ENCODE measurements at places on chromosomes 2 and 18. TPM values are rescaled to one million over a fixed set of nuclear protein-coding genes. Genes with fewer than 3 reads are reported as not detected.
A peak's percentile ranks its signal among the peaks of the same experiment; 100 is the strongest.

Gene AUP1
- total RNA-seq, result 99.5 TPM

Gene RTKN
- total RNA-seq, result 88.7 TPM

Gene POMC
- 0.29 TPM for total RNA-seq

Gene TMEM17
- total RNA-seq, result 0.91 TPM

Gene VWC2L
- total RNA-seq, result 0.15 TPM

Gene MEP1B
- total RNA-seq, result not detected

Gene EGR4
- not detected for total RNA-seq

Gene C2orf80
- total RNA-seq, result not detected

Gene AQP4
- total RNA-seq, result not detected

- no peak for DNase-seq
Observed at GRCh38 chr2:151048331-151049054, 213.2 kb downstream of the RBM43 start.

- no peak for DNase-seq
Observed at GRCh38 chr2:222545823-222546795, 109.8 kb downstream of the FARSB start.

DNA sequence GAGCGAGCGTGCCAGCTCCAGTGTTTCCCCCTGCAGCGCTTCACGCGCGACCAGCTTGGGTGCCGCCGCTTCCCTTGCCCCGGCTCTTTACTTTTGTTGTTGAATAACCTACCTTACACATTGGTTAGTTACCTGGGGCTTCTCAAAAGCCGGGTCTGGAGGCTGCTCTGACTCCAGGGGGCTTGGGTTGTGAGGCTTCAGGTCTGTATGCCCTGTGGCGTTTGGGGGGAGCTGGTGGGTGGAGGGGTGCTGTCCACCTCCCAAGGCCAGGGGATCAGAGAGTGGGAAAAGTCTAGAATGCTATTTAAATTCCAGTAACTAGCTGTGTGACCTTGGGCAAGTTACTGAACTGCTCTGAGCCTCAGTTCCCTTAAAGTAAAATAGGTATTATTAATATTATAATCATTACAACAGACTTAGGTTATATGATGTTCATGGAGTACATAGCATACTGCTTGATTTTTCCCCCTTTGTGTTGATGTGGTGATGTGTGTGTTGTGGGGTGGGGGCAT is 770 bp downstream of the LYPD6B start:
- DNase-seq, result no peak

- no peak for DNase-seq
Observed at GRCh38 chr2:211157211-211157610, 600.8 kb downstream of the CPS1 start.

DNA sequence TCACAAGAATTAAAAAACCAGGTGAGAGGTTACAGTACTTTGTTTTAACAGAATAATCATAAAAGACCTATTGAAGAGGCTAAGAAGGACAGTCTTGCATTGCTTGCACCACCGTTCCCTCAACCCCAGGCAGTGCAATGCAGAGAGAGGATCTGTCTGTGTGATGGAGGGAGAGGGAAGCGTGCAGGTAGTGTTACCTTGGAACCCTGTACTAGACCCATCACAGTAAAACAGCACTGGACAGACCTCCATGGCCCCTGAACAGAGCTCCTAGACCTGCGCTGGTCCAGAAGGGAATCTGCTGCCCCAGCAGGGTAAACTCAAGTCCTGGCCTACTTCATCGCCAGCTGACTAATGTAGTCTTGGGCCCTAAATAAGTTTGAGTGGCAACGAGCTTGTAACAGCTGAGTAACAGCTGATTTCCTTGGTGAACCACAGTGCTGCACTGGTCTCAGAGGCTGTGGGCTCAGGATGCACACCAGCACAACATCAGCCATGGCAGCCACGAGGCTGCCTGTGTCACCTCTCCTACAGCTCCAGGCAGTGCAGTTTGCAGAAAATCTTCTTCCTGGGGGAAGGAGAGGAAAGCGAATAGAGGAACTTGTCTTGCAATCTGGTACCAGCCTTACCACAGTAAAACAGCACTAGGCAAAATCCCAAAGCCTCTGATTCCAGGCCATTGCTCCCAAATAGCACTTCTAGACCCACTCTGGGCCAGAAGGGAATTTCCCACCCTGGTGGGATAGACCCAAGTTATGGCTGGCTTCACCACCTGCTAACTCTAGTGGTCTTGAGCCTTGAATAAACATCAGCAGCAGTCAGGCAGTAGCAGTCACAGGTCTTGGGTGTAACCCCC is 417.2 kb downstream of the CDH7 start:
- DNase-seq, result no peak

GRCh38 chr2:82172483-82172882 is 1867.9 kb upstream of the LRRTM1 start:
- no peak for DNase-seq

DNA sequence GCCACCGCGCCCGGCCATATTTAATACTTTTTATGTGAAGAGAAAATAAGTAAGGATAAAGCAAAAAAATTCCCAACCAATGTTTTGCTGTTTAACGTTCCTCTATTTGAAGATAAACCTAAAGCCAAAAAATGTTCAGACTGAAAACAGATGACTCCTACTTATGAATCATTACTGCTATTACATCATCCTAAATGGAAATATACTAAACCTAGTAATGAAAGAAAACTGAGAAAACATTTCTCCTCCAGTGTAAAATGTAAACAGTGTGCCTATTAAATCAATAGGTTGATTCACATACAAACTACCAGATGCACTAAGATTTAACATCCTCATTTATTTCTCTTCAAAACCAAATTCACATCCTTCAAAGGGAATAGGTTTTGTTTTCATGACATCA is 43.5 kb downstream of the CWC22 start:
- no peak for DNase-seq

DNA sequence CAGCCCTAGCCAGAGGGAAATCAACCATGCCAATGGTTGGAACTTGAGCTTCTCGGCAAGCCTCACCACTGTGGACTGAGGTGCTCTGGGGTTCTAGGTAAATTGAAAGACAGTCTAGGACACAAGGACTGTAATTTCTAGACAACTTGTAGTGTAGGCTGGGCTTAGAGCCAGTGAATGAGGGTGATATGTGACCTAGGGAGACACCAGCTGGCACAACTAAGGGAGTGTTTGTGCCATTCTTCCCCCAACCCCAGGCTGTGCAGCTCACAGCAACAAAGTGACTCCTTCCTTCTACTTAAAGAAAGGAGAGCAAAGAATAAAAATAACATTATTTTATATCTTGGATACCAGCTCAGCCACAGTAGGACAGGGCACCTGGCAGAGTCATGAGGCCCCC is 1690.7 kb upstream of the TMEFF2 start:
- no peak for DNase-seq

- no peak for DNase-seq
Observed at GRCh38 chr2:119319593-119319992, 47.0 kb downstream of the C2orf76 start.

DNA sequence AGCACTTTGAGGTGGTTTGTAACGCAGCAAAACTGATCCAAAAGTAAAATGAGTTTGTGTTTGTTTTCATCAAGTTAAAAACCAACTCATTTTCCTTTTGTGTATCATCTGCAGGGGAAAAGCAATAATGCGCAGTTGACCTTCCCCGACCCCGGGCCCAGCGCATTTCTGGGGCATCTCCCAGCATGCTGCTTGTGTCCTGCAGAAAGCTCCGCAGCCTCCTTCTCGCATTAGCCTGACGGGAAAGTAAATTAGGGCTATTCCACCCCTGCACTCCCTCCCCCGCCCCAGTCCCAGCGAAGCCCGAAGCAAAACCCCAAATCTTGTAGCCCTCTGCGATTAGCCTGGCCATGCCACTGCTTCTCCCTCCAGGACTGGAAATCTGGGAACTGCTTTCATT is 82.0 kb upstream of the PPM1B start:
- DNase-seq, result no peak

DNA sequence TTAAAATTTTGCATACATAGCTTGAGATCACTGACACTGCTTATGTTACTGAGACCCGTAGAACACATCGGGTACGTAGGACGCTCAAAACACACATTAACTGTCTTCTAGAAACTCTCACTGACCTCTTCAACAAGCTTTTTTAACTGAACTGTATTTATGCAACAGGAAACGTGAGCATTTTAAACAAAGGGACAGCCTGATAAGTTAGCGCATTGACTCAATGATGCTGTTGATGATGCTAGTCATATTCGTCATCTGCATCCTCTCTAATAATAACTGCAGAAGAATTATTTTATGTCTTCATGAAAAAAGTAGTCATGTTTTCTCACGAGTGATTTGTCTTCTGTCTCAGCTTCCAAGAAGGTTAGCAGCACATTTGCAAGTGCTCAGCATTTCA is 824.0 kb downstream of the DCDC2C start:
- DNase-seq, result no peak

DNA sequence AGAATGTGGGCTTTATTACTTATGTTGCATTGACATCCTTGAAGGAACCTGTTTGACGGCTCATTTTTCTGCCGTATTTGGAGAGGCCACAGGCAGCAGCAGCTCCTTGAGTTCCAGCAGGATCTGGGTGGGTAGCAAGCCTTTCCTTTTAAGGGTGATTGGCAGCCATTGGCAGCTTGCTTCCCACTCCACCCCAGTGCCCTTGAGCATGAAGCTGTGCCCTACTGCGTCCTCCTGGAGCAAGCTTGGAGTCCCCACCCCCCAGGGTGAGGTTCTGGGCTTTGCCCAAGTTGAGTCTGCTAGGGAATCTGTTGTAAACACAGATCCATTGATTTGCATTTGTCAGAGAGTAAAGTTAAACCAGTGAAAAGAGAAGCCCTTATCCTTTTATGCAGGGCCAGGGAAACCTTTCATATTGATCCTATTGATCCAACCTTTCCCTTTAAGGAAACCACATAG is 9.2 kb downstream of the ONECUT2 start:
- peak; percentile 26 for DNase-seq

DNA sequence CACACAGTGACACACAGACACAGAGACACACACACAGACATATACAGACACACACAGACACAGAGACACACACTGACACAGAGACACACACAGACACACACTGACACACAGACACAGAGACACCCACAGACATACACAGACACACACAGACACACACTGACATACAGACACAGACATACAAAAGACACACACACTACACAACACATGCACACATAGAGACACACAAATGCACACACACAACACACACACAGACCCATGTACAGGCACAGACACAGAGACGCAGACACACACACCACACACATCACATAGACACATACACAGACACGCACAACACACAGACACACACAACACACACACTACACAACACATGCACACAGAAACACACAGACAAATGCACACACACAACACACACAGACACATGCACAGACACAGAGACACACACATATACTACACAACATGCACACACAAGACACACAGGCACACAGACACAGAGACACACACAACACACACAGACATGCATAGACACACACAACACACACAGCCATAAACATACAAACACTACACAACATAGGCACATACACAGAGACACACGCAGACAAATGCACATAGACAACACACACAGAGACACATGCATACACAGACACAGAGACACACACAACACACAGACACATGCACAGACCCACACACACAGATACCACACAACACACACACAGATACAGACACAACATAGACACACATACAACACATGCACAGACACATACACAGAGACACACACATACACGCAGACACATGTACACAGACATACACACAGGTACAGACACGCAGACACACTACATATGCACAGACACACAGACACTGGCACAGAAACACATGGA is 120.5 kb downstream of the BCL2 start:
- DNase-seq, result no peak

DNA sequence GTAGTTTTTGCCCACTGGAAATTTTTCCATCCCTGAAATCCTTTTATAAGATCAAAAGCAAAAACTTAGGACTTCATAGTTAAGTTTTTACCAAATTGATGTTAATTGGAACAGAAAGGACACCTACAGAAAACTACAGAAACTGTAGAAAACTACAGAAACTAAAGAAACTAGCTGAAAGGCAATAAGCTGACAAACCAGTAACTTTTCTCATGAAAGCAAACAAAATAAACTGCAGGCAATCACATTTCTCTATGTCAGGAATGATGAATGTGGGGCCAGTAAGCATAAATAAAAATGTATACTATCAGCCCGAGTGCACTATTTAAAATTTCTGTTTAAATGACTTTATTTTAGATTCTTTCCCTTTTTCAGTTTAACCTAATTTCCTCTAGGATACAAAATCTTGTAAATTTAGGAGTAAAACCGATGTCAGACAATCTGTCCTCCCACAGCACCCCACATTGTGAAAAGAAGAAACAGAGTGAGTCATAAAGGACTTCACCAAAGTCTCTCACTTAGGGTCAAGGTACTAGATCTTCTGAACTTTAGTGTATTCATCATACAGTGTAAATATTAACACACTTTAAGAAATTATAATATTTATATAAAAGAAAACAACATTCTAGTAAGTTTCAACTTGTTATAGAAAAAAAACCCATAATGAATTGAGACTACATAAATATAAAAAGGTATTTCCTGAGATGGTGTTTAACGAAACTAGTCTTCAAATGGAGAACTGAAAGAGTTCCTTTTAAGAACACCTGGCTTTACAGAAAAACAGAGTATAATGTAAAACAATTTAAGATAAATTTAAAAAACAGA is 46.6 kb downstream of the USP40 start:
- DNase-seq, result no peak

DNA sequence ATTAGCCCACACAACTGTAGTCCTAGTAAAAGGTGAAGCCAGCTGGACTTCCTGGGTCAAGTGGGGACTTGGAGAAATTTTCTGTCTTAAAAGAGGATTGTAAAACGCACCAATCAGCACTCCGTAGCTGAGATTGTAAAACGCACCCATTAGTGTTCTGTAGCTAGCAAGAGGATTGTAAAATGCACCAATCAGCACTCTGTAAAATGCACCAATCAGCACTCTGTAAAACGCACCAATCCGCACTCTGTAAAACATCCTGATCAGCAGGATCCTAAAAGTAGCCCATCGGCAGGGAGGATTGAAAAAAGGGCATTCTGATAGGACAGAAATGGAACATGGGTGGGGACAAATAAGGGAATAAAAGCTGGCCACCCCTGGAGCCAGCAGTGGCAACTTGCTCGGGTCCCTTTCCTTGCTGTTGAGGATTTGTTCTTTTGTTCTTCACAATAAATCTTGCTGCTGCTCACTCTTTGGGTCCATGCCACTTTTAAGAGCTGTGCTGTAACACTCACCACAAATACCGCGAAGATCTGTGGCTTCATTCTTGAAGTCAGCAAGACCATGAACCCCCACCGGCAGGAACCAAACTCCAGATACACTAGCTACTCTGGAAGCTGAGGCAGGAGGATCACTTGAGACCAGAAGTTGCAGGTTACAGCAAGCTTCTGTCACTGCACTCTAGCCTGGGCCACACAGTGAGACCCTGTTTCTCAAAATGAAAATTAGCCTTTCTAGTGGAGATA is 102.6 kb downstream of the HS6ST1 start:
- DNase-seq, result no peak

GRCh38 chr2:66805016-66805865 is 370.3 kb downstream of the MEIS1 start:
- no peak for DNase-seq

- no peak for DNase-seq
Observed at GRCh38 chr2:70719231-70719630, 48.8 kb downstream of the ADD2 start.

DNA sequence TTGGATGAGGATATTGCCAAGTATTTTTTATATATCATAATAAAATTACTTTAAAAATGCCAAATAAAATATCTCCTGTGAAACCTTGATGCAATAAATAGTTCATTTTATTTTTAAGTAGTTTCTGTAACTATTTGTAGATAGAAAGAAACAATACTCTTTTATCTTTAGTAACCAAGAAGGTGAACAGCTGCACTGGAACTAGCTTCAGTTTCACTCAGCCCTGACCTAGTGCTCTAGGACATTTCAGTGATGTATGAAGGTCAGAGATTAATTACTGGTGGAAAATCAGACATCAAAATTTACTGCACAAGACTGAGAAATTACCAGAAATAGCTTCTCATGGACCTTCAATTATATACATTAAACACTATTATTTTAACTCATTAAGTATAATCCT is 1305.0 kb downstream of the CNTNAP5 start:
- DNase-seq, result no peak

All from glutamatergic neuron (in vitro differentiated cells).